ENCODE measurements at places on chromosomes 13 and 19.

DNA sequence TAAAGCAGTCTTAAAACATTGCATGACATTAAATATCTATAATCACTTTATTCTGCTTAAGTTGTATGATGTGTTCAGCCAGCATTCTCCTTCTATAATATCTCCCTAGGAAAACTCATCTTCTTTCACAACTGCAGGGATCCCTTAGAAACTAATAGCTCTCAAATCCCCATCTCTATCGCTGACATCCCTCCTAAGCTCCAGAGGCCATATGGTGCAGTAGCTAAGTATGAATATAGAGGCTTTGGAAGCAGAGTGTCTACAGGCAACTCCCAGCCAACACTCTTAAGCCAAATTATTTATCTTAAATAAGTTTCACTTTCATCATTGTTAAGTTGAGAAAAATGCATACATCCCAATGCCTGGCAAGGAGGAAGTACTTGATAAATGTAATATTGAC, 349.5 kb upstream of the MIR17HG start:
- DNase-seq, result no peak

DNA sequence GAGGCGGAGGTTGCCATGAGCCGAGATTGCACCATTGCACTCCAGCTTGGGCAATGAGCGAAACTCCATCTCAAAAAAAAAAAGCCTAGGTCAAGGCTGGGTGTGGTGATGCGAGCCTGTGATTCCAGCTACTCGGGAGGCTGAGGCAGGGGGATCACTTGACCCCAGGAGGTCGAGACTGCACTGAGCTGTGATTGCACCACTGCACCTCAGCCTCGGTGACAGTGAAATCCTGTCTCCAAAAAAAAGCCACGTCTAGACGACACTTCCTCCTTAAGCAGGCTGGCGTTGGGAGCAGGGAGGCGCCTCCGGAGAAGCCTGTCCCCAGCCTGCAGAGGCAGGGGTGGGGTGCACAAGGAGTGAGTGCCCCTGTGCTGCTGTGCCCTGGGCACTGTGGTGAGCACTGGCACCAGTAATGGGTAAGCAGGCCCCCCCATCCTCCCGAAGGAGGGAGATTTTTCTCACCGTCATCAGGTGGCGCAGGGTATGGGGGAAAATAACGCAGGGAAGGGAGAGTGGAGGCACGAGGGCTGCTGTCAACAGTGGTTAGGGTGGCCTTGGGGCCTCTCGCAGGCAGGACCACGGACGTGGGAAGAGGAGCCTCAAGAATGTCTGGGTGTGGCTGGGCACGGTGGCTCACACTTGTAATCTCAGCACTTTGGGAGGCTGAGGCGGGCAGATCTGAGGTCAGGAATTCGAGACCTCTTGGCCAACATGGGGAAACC, 706 bp downstream of the P2RY11 start:
- DNase-seq, result no peak

DNA sequence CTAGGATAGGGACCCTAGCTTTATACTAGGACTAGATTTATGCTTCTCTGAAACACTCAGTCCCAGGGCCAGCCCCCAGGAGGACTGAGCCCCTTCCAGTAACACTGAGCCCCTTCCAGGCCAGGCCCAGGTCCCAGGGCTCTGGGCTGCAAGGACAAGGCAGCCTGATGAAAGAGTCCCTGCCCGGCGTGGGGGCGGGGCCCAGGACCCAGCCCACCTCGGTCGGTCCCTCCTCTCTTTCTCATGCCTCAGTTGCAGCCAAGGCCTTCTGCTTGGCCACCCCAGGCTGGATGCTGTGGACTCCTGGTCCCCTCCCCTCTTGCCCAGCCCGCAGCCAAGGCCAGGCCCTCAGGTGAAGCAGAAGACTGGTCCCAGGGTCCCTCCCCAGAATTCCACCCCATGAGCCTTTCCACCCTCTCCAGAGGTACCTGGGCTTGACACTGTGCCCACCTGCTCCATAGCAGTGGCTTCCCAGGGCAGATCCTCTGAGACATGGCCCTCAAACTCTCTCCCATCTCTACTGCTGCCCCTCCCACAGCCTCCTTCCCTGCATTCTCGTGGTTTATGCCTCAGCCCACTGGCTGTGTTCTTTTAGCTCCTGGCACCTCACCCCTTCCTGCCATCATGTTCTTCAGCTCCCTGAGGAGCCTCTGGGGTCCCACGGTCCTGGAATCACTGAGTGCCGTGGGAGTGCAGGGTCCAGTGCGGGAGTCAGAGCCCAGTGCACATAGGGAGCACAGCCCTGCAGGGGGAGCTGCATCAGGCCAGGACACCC, 53.6 kb upstream of the C1QTNF9B start:
- no peak for DNase-seq

- no peak for DNase-seq
These were observed 4.9 kb downstream of the MPV17L2 start for GRCh38 chr19:18197941-18198340.

- DNase-seq, result no peak
These were observed 713.5 kb downstream of the DIAPH3 start for GRCh38 chr13:59450229-59450628.
